SK-N-DZ (cell line): ENCODE measurements at places on chromosomes 6 and 20.
A peak's percentile ranks its signal among the peaks of the same experiment; 100 is the strongest.

GRCh38 chr20:3874194-3874844 lies 14.9 kb upstream of the PANK2 start:
- DNase-seq, result no peak

- peak; percentile 2 for DNase-seq
Observed at GRCh38 chr20:20603339-20603990, 109.0 kb downstream of the RALGAPA2 start.

DNA sequence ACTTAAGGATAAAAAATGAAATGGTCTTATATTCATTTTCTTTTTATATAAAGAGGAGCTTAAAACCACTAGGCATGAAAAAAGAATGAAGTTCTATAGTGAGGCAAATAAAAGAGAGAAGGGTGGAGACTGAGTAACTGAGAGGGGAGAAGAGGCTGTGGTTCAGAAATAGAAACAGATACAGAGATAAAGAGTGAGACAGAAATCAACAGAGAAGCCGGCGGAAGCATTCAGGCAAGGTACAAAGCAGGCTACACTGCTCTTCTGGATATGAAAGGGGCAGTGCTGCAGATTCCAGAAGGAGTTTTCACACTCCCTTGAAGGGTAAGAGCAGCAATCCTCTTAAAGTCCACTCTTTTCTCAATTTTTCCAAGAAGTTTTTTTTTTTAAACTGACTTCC lies 29.9 kb downstream of the NFATC2 start:
- no peak for DNase-seq

DNA sequence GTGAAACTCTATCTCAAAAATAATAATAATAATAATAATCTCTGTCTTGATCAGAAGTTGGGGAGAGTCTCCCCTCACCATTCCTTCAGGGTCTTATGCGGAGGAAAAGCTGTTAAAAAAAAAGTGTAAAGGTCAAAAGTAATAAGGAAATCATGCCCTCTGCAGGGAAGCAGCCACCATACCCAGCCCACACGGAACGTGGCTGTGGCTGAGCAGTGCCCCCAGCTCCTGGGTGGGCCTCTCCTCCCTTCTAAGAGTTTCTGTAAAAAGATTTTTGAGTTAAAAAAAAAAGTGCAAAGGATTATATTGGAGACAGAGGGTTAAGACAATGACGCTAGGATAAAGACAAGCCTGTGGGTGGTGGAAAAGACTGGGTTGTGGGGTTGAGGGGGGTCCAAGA lies 29.3 kb upstream of the ITCH start:
- no peak for DNase-seq

GRCh38 chr6:53887316-53887715 lies 92.5 kb downstream of the LRRC1 start:
- DNase-seq, result no peak

GRCh38 chr6:70241031-70241430 lies 61.9 kb downstream of the COL9A1 start:
- DNase-seq, result no peak

- DNase-seq, result no peak
Observed at GRCh38 chr20:43744966-43745730, 18.3 kb upstream of the GTSF1L start.

GRCh38 chr20:54184071-54184470 lies 10.3 kb upstream of the CYP24A1 start:
- no peak for DNase-seq

DNA sequence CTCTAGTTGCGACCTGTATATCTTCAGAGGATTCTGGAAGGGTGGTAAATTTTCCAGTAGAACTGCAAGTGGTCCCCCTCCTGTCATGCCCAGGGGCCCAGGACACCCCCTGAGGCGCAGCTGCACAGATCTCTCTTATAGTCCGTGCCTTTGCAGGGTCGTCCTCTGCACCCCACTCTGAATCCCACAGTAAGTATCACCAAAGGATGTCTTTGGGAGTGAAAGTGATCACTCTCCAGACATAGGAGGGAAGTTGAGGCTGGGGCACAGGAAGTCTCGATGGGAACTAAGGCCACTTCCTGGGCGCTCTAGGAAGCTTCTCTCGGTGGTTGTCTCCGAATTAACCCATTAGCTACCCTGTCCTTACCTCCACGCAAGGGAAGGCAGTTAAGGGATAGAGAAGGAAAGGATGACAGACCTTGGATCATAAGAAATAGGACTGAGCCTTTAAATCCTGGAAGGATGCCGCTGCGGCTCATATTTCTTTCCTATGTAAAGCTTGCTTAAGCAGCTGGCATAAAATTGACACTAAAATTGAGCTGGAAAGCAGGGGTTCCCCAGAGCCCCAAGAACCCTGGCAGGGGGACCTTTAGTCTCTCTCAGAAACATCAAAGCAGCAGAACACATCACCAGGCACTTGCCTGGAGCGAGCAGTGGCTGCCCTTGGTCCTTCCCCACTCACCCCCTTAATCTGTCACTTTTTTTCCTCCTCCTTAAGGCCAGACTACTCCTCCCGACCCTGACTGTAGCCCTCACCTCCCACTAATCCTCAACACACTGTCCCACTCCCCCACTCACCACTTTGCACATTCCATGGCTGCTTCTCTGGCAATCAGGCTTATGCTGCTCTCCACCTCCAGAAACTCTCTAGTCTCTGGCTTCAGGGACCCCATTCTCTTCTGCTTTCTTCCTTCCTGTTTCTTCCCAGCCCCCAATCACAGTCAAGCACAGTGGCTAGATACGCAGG lies at the start of gene ZKSCAN4:
Gene ZKSCAN4, minus strand, starts transcription at position 261 of the 967 bp plus-strand sequence. CDS start 289 bp downstream, outside the sequence.
- peak; percentile 93 for DNase-seq

DNA sequence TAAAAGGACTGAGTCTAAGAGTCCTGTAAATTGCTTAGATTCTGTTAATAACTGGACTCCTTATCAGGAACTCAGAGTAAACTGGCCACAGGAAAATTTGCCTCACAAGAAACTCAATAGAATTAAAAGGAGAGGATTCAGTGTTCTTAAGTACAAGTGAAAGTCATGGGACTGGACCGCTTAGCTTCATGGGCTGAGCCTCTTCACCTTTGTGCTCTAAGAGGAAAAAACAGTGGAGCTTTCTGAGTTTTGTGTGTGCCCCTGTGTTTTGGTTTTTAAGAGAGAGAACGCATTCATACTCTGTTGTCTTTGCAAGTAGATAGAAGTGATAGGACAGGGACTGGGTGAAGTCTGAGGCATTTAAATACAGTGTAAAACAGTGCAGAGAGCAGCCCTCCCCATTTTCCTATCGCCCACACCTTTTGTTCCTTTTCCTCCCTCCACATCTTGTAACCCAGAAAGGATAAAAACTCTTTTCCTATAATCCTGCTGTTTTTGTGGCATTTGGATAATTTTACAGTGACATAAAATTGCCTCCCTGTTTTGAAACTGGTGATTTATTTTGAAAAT lies 49.6 kb downstream of the FOXO3 start:
- DNase-seq, result no peak

GRCh38 chr6:56718236-56718635 lies 75.5 kb upstream of the DST start:
- DNase-seq, result no peak

DNA sequence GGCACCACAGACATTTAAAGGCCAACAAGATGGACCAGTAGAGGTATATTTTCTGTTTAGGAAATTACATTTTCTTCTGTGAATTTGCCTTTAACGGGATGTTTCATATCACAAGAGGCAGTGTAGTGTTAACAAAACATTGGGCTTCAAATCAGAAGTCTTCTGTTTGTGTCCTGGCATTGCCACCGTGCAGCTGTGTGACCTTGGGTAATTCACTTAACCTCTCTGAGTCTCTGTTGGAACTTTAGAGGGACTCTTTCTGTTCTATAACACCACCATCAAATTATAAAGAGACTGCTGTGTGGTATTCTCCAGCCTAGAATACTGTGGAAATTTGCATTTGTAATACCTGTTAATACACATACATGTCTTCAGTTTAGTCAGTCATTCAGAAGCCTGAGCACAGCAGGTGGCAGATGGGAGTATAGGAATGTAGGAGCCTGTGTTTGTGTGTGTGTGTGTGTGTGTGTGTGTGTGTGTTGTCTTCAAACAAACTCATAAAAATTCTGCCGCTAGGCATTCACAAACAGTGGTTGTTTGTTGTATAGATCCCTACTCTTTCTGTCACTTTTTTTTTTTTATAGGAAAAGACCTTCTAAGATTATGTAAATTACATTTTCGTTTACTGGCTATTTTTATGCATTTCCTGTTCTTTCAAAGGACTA lies 22.6 kb downstream of the UST start:
- DNase-seq, result no peak

DNA sequence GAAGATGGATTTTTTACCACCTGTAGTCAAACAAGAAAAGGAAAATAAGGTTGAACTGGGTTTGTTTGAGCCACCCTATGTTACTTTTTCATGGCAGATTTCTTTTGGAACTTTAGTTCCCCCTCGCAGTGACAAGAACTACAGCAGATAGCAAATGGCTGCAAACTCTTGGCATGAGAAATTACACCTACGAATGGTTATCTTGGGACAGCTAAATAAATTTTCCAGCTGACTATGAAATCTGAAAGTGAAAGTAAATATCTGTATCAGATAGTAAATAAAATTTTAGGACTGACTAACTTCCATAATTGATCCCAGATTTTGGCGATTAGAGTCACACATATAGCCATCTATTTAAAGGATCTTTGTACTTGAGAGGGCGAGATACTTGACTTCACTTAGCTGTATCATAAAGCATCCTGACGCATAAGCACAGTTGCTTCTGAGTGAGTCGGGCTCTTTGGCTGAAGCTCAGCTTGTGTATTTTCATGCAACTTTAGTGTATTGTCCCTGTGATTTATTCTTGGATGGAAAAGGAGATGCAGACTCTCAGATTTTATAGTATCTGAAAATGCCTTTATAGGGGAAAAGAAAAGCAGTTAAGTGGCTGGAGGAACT lies 125.3 kb upstream of the B3GAT2 start:
- DNase-seq, result no peak

- no peak for DNase-seq
Observed at GRCh38 chr6:47234266-47234933, 75.3 kb downstream of the TNFRSF21 start.

- DNase-seq, result no peak
Observed at GRCh38 chr20:49692941-49693340, 20.7 kb downstream of the B4GALT5 start.

- no peak for DNase-seq
Observed at GRCh38 chr6:151349651-151350270, 41.6 kb downstream of the ZBTB2 start.

DNA sequence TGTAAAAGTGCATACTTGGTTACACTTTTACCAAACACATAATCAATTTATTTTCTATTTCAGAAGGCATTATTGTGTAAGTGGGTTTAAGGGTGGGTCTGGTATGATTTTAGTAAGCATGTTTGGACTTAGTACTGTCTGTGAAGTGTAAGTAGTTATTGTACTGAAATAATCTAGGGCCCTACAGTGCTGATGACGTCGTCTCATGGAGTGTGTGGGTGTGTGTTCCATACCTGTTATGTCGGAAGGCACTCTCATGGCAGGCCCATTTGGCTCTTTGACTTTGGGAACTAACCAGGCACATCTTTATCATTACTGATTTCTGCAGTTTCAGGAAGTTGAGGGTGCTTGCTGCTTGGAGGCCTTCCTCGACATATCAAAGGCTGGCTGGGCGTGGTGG lies 155.1 kb downstream of the SASH1 start:
- DNase-seq, result no peak

DNA sequence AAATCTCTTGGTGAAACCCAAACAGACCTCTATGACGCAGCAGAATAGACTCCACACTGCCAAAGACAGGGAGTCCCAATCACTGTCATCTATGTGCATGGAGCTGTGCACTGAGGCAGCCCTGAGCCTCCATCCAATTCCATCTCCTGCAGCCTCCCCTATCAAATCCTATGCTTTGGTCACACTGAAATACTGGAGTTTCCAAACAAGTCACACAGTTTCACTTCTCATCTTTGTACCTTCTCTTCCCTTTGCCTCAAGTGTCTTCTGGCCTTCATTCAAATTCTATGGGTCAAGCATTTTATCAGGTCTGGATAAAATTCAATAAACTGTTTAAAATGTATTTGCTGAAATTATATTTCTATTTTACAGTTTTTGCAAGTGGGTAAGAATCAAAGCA lies 38.5 kb downstream of the FBXL4 start:
- no peak for DNase-seq

DNA sequence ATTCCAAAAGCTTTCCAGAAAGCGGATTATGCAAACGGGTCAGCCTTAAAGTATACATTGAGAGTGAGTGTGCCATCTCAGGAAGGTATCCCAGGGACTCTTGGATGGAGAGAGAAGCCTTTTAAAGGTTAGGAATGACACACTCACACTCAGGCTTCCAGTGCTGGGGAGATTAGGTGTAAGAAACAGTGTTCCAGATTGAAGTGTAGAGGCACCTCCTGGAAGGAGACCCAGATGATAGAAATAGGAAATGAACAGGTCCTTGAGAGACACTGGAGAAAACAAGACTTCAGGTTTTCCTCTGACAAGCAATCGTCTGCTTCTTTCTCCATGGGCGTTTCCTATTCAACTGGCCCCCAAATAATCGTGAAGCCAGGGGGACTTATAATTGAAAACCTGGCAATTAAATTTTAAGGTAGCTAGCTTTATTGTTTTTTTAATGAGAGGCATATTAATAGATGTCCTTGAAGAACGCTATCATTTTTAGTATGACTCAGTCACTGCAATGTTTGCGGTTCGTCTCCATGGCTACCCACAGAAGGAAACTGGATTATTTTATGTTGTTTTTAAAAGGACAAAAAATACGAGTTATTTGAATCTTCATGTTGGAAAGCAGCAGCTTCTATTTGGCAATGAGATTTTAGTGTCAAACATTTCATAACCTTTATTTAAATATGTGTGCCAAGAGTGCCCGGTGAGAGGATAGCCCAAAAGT lies 85.3 kb downstream of the TRMT6 start:
- no peak for DNase-seq

DNA sequence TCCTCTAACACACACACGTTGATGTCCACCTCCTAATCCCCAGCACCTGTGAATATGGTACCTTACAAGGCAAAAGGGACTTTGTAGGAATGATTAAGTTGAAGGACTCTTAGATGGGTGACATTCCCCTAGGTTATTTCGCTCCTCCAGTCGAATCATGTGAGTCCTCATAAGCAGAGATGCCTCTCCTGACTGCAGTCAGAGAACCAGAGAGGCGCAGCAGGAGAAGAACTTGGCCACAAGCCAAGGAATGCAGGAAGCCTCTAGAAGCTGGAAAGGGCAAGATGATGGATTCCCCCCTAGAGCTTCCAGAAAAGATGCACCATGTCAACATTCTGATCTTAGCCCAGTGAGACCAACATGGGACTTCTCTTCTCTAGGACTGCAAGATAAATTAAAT lies 133.1 kb upstream of the PTPRT start:
- DNase-seq, result no peak

- no peak for DNase-seq
Observed at GRCh38 chr6:163414946-163415619, 565 bp downstream of the QKI start.

GRCh38 chr6:116206231-116206903 lies 47.5 kb downstream of the TSPYL4 start:
- DNase-seq, result no peak

DNA sequence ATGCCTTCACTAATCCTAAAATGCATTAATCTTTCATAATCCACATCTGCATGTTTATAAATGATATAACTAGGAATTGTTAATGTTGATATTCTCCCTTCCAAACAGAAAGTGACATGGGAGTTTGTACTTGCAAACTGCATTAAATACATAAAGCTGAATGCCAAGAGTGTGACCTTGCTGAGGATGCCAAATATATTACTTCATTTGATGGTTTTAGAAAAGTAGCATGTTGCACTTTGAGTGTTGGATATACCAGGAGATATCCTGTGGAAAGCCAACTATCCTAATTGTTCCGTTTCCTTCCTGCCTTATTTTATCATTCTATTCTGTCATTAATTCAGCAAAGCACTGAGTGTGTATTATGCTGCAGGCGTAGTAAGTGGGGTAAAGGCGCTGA lies 229.8 kb downstream of the TMEM242 start:
- DNase-seq, result no peak
